ENCODE measurements at places on chromosomes 4 and X.

GRCh38 chr4:143381189-143382118 is 44.8 kb downstream of the GAB1 start:
- no peak for DNase-seq

DNA sequence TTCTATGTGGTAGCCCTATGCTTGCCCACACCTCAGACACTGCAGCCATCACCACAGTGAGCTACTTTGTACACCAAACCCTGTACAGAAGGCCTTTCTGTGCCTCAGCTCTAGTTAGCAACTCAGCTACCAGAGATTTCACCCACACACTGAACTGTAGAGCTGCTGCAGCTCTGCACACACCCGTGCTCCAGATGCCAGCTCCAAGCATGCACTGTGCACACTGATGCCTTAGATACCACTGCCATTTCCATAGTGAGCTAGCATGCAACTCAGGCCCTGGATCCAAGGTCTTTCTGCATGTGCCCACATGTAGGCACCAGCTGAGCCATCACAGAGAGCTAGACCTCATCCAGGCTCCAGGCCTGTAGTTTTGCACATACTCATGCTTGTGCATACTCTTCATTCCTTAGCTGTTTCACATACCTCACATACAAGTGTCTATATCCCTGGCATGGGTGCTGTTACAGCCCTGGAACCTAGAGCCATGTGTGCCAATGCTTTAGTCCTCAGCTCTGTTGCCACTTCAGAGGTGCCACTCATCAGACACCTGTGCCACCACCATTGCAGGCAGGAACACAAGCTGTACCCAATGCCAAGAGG is 423.5 kb upstream of the NDST3 start:
- no peak for DNase-seq

GRCh38 chr4:48668254-48669017 is 111.6 kb downstream of the FRYL start:
- no peak for DNase-seq

- DNase-seq: no peak
These were observed 193.0 kb upstream of the RPS6KA3 start for GRCh38 chrX:20459410-20460350.

DNA sequence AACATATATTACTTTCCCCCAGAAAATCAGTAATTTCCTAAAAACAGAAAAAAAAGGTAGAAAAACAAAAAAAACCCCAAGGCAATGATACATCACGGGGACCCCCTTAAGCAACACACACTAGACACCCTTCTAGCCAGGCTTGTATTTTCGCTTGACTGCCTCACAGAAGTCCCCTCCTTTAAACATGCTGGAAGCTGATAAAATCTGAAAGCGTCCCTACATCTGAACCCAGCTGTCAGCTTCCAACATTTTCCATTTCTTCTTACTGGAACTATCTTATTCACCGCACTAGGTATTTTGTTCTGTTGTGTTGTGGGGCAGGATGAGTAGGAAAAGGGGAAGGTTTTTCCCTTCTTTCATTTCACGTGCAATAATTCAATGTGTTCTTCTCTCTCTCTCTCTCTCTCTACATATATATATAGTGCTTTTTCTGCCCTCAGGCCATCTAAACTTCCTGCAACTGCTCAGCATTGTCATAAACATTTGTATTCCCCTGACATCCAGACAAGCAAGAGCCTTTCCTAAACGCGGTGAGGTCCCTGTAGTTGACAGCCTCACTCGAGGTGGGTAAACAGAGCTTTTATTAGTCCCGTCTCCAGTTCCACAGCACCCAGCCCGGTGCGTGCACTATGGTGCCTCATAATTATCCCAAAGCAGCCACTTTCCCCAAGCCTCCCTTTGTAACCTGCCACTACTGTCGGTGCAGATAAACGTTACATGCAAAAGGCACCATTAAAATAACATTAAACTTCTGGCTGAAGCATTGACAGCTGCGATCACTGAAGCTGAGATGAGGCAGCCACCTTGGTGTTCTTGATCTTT is 82.5 kb downstream of the GATB start:
- DNase-seq: no peak

- DNase-seq: no peak
These were observed 49.8 kb upstream of the PRPS2 start for GRCh38 chrX:12741416-12741815.

Data from CD8-positive, alpha-beta T cell (primary cell).